ENCODE measurements at places on chromosomes 1 and 21.

GRCh38 chr1:161950377-161950776, 73.3 kb downstream of the OLFML2B start:
- DNase-seq, result no peak

DNA sequence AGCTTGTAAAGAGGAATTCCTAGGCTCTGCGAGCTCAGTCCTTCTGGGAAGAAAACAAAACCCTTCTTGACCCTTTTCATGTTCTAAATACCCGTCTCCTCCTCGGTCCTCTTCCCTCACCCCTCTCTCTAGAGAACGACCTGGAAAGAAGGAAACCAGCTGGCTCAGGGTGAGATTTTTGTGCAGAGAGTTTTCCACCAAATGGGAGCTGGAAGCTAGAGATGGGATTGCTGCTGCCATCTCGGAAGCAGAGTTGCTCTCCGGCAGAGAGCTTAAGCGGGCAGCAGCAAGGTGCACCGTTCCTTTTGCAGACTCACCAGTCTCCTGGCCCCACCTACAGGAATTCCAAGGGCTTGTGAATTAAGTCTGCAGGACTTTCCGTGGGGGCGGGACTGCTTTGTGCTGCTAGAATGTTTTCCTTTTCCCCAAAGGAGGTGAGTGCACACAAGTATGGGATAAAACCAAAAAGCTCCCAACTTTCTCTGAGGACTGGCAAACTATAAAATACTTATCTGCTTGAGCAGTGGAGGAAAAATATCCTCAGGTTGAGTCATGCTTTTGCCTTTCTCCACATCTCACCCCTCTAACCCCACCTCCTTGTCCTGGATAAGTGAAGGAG, 29.1 kb upstream of the KIAA0040 start:
- DNase-seq, result no peak

- DNase-seq, result no peak
Measured at GRCh38 chr1:39322431-39322830, 117.9 kb downstream of the MACF1 start.

- DNase-seq, result no peak
Measured at GRCh38 chr1:229619614-229620013, 6.3 kb downstream of the TAF5L start.

- DNase-seq, result no peak
Measured at GRCh38 chr1:18936471-18936813, 20.0 kb downstream of the IFFO2 start.

DNA sequence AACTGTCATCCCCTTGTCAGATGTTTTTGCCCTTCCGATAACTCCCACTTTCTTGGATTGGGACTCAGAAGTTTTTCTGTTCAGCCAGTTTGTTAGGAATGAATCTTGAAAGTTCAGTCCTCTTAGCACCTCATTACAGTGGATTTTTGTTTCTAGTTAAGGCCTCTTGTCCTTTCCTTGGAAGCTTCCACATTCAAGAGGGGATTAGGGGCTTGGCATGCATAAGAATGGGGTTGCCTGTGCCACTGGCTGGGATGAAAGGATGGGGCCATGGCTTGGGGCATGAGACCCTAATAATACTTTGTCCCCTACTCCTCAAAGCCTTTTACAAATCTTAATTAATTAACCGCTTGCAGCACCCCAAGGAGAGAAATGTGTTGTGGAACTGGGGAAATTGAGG, 2.4 kb upstream of the DHDDS start:
- DNase-seq, result no peak

DNA sequence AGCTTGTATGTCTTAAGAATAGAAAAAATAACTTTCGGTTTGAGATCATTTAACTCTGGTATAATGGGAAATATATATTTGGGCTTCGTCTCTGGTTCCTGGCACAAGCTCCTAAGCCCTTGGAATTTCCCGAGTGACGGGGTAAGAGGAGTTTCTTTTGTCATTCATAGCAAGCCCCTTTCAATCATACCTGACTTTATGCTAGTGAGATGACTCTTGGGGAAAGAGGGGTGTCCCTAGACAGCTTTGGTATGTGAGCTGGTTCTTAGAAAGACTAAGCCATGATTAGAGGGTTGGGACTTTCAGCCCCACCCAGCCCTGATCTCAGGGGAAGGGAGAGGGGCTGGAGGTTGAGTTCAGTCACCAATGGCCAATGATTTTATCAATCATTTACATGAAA, 13.9 kb upstream of the MTARC1 start:
- no peak for DNase-seq
